ENCODE measurements at places on chromosomes 16 and 17. TPM values are rescaled to one million over a fixed set of nuclear protein-coding genes. Genes with fewer than 3 reads are reported as not detected.

The CCL4 gene
- total RNA-seq = not detected

The KRTAP4-12 gene
- total RNA-seq = not detected

The SPATA32 gene
- 0.05 TPM for total RNA-seq

The C17orf78 gene
- not detected for total RNA-seq

The CHD9 gene
- total RNA-seq = 95.0 TPM

The TBC1D3 gene
- not detected for total RNA-seq

The SYNRG gene
- 23.7 TPM for total RNA-seq

The EPOP gene
- 0.65 TPM for total RNA-seq

The NXPH3 gene
- 4.0 TPM for total RNA-seq

The TBC1D16 gene
- total RNA-seq = 44.9 TPM

The PDIA2 gene
- not detected for total RNA-seq

The DERL2 gene
- 25.0 TPM for total RNA-seq

The MYH10 gene
- 227 TPM for total RNA-seq

The TPSB2 gene
- not detected for total RNA-seq

The RASD1 gene
- 6.3 TPM for total RNA-seq
